Kidney tubule cell (primary cell): ENCODE measurements at places on chromosomes 3 and 15.

- DNase-seq, result no peak
Observed at GRCh38 chr15:69979783-69980182, 117.9 kb downstream of the TLE3 start.

DNA sequence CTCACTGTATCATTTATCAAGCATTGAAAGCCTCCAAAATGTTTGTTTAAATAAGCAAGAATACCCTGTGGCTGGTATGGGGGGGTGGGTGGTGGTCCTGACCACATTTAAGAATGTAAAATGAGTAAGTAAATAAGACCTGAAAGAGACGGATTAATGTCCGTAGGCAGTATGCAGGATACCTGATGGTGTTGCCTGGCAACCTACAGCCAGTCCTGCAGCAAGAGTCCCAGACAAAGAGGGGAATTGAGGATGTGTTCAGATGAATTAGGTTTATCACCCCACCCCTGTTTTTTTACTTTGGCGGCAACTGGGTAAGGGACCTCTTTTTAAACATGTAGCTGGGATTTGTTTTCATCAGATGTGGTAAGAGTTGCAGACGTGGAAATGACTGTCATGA lies 99.8 kb upstream of the BFSP2 start:
- DNase-seq, result no peak

DNA sequence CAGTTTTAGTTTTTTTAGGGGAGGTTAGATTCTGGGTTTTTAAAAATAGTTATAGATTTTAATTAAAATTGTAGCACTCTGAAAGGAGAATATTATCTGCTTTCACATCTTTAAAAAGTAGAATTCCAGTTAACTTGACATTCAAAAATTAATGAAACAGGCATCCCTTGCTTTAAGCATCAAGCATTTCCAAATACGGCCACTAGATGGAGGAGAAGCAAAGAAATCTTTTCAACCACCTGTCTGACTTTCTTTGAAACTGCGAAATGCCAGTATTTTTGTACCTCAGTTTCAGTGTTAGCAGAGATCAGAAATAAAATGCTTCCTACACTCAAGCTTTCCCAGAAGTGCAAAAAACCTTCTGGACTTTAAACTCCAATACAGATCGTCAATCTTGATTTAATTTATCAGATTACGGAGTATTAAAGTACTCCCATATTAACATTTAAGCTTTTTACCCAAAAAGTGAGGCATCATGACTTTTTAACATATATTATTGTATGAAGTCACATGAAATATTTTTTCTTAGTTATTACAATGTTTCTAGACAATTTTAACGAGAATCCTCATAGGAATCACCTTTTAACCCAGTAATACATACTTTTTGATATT lies 153.3 kb downstream of the P3H2 start:
- DNase-seq, result peak; percentile 65

GRCh38 chr3:8503461-8503860 lies 1.8 kb downstream of the LMCD1 start:
- peak; percentile 74 for DNase-seq

- no peak for DNase-seq
Observed at GRCh38 chr3:70558956-70559355, 246.5 kb upstream of the MDFIC2 start.

- DNase-seq, result peak; percentile 13
Observed at GRCh38 chr15:32718821-32719716, 1.3 kb downstream of the GREM1 start.

GRCh38 chr3:52530918-52531826 lies 2.5 kb downstream of the NT5DC2 start:
- no peak for DNase-seq

- peak; percentile 58 for DNase-seq
Observed at GRCh38 chr3:104596551-104596950, 770.2 kb upstream of the ALCAM start.

GRCh38 chr3:148911173-148911572 lies 46.1 kb downstream of the CPA3 start:
- peak; percentile 62 for DNase-seq

DNA sequence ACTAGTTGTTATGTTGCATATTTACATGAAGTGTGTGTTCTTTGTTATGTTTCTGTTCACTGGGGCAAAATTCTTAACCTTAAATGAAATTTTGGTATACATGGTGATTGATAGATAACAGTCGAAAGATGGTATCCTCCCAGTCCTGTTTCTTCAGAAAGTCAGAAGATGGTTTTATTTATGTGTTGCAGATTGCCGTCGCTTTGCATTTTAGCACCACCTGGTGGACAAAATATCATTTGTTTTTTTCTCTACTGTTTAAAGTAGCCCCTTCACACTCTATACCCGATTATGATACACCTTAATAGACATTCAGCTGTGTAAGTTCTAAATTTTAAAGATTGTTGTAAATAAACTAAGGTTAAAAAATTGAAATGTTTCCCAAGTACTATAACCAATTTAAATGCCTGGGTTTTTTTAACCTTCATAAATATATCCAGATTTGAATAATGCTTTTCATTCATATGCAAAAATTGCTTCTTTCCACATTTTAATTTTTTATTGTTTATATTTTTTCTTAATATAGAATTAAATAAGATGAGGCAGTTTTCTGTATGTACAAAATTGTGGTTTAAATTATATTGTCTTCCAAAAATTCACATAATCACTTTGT lies 152.2 kb downstream of the ALCAM start:
- DNase-seq, result peak; percentile 70

DNA sequence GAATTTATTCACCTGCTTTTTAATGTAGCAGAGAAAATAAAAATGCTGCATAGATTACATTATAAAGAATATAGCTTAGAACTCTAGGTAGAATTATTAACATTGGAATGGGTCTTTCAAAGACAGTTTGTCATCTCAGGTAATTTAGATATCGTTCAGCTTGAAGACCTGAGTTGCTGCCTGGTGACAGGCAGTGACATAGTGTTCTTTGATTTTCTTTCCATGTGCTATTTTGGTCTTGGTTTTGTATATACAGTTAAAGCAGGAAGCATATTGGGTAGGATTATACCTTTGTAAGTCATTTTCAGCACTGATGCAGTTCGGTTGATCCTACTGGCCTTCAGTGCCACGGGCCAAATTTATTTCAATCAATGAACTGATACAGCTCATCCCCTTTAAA lies 98.7 kb downstream of the BBX start:
- DNase-seq, result no peak

DNA sequence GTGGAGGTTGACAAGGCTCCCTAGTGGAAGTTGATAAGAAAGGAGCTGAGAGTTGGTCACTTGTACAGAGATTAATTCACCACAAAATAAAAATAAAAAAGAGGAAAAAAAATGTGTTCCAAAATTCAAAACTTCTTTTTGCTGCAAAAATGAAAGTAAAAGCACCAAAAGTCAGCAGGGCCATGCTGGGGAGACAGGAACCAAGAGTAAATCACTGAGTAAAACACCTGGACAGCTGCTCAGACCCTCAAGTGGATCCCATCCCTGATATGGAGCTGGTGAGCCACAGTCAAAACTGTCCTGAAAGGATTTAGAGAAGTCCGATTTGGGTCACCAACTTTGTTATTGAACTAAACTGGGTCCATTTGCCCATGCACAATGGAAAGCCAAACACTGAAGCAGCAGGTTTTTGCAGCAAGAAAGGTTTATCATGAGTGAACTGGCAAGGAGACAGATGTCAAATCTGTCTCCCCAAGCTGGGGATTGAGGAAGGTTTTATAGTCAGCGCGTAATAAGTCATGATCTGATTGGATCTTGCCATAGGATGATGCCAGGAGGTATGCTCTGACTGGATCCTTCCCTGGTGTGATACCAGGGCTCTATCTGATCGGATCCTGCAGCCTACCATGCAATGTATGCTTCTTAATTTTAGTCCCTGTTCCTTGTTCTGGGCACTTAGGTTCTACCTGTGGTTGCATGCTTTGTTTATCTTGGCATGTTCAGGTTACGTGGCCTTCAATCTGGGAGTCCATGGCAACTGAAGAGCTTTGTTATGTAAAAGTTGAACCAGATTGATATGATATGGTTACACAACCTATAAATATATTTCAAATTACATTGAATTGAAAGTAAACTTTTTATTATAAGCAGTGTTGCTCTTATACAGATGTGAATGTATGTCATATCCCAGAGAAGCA lies 313.2 kb downstream of the POLQ start:
- DNase-seq, result no peak

DNA sequence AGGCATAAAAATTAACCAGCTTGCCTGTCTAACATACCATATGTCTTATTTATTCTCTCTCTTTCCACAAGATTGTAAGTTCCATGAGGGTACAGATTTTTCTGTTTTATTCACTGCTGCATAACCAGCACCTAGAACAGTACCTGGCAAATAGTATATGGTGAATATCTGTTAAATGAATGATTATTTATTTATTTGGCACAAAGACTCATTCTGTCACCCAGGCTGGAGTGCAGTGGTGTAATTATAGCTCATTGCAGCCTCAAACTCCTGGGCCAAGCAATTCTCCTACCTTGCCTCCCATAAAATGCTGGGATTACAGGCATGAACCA lies 24.9 kb downstream of the DENND4A start:
- no peak for DNase-seq

DNA sequence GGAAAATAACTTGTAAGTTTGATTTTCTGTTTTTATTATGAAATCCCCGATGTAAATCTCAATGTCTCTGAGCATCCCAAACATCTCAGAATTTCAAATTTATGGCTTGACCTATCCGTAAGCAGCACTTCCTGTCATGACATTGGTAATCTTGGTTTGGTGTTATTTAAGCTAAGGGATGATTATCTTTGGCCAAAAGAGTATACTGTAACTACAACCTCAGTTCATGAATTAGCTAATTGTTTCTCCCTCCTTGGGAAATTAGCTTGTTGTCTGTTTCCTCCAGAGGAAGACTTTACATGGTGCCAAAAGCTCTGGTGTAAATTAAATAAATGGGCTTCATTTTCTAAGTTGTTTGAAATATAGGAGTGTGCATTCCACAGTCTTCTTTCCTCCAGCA lies 28.1 kb upstream of the SPRED1 start:
- no peak for DNase-seq

DNA sequence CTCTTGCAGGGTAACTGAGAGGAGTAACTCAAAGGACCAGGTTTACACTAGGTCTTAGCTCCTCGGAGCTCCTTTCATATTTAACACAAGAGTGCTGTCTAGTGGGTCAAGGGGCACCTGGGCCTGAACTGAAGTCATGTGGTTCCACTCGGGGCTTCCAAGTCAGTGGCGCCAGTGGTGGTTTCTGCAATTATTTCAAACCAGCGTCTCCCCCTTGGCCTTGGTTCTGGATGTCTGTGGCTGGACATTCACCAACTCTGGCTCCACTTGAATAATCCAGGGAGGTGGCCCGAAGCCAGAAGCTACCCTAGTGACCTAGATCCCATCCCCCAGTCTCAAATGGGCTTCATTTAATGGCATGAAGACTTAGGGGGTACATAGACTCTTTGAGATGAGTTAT lies 144.3 kb upstream of the ADAMTS9 start:
- peak; percentile 11 for DNase-seq

GRCh38 chr15:53627279-53627678 lies 132.2 kb downstream of the WDR72 start:
- no peak for DNase-seq

DNA sequence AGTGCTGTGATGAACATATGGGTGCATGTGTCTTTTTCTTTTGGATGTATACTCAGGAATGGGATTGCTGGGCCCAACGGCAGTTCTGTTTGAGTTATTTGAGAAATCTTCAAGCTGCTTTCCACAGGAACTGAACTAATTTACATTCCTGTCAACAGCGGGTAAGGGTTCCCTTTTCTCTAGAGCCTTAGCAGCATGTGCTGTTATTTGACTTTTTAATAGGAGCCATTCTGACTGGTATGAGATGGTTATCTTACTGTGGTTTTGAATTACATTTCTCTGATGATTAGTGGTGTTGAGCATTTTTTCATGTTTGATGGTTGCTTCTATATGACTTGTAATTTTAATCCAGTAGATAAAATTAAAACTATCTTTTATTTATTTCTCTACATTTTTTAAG lies 1168.6 kb upstream of the ALCAM start:
- no peak for DNase-seq

- no peak for DNase-seq
Observed at GRCh38 chr3:131796558-131797198, 238.1 kb downstream of the CPNE4 start.

GRCh38 chr3:129305592-129306091 lies 27.0 kb downstream of the HMCES start:
- DNase-seq, result peak; percentile 77

DNA sequence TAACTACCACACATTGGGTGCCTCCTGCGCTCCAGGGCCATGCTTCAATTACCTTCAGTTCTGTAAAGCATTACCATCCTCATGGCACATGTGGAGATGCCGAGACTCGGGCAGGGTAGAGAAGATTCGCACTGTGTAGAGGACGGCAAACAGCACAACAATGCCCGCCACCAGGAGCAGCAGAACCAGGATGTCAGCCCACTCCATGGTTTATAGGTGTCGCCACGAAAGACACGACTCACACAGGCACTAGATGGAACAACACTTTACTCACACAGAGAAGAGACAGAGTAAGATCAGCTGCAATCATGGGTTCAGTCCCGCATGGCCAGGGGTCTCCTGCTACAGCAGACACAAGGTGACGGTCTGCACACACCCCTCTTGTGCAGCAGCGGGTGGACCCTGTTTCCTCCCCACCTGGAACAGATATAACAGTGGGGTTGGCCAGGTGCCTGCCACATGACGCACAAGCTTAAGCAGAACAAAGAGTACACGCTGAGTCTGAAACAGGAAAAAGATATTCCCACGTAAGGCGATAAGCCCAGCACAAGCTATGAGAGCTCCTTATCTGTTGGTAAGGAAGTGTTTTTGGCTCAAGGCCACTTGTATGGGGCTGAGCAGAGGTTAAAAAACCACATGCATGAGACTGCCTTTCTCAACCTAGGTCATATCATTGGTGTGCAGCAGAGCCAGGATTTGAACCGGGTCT lies 2.5 kb upstream of the TBC1D21 start:
- DNase-seq, result no peak

DNA sequence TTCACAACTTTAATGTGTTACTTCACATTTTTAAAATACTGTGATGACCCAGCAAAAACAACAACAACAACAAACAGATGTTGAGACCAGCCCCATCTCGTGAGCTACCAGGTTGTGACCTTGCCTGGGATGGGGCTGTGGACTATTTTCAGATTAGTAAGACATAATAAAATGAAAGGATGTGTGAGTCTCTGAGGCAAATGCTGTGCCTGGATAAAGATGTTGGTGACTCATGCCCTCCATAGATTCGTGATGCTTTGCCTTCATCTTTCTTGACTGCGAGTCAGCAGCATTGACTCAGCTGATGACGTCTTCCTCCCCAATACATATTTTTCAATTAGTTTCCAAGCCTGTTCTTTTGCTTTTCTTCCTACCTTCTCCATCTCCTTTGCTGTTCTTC lies 453.0 kb upstream of the CFAP20DC start:
- DNase-seq, result peak; percentile 84

- DNase-seq, result peak; percentile 71
Observed at GRCh38 chr3:11060500-11061251, 68.1 kb downstream of the SLC6A1 start.

GRCh38 chr15:50113187-50113505 lies 5.9 kb downstream of the ATP8B4 start:
- no peak for DNase-seq

GRCh38 chr3:64816355-64816754 lies 128.6 kb upstream of the ADAMTS9 start:
- DNase-seq, result no peak

GRCh38 chr3:141455603-141456300 lies 31.1 kb upstream of the RASA2 start:
- no peak for DNase-seq

- no peak for DNase-seq
Observed at GRCh38 chr3:158701420-158702065, 29.1 kb upstream of the LXN start.
